ENCODE measurements at places on chromosomes 2 and 18.

DNA sequence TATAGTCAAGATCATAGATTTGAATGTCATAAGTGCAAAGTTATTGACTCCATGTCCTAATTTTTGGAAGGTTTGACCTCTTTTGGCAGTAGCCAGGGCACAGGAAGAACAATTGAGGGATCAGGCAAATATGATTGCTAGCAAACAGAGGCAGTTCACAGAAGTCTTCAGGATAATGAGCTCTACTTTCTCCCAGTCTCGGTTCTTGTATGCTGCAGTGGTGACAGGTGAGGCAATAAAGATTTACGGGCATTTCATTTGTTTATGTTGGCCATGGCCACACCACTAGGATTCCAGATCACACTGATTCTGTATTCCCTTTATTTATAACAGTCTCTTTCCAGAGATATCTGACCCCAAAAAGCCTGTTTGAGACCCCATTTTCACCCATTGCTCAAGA lies 137.5 kb downstream of the UBR3 start:
- no peaks in the 10 kb centered on the region for H3K27me3 ChIP-seq
- H3K27ac ChIP-seq, result no peak overlapping the region
- H3K36me3 ChIP-seq, result peaks cover 52% of the 10 kb centered on the region
- H3K4me1 ChIP-seq, result peaks cover 3% of the 10 kb centered on the region
- H3K4me3 ChIP-seq, result no peak overlapping the region
- no peak for DNase-seq

DNA sequence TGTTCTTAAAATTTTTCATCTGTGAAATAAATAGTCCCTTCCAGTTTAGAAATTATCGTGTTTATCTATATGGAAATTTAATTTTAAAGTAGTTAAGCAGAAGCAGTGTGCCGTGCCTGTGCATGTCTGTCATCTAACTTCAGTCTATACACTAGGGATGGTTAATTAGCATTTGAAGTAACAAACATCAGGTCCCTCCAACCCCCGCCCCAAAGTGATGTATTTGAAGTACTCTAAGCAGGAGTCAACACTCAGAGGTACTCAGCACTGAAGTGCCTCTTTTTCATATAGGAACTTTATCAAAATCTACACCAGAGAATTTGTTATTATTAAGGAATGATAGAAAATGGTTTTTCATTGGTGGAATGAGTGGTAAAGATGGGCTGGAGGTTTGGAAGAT lies 33.0 kb downstream of the LANCL1 start:
- H3K4me3 ChIP-seq, result no peak overlapping the region
- H3K36me3 ChIP-seq, result peaks cover 48% of the 10 kb centered on the region
- no peaks in the 10 kb centered on the region for H3K27me3 ChIP-seq
- no peaks in the 10 kb centered on the region for H3K4me1 ChIP-seq
- DNase-seq, result no peak
- H3K27ac ChIP-seq, result no peak overlapping the region

DNA sequence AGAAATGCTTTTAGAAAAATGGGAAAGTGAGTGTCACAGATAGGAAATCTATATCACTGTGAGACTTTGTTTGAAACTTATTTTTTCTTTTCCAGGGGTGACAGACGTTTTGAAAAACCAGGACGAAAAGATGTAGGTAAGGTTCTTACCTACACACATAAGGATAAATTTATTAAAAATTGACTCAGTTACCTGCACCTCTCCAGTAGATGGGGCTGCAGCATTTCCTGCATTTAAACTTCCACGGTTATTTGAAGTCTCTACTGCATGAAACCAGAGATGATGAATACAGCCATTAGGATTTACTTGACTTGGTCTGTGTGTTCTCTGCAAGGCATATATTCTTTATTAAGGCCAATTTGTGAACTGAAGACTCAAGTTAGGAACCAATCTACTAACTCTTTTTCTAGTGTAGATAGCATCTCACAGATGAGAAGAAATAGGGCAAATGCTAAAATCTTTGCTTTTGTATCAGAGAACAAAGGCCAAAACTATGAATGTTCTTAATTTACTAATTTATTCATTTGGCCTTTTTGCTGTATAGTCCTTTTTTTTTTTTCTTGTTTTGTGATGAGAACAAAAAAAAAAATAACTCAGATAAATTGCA lies 15.0 kb downstream of the KCNJ13 start:
- no peak for DNase-seq
- peaks cover 48% of the 10 kb centered on the region for H3K36me3 ChIP-seq
- H3K27ac ChIP-seq, result no peak overlapping the region

DNA sequence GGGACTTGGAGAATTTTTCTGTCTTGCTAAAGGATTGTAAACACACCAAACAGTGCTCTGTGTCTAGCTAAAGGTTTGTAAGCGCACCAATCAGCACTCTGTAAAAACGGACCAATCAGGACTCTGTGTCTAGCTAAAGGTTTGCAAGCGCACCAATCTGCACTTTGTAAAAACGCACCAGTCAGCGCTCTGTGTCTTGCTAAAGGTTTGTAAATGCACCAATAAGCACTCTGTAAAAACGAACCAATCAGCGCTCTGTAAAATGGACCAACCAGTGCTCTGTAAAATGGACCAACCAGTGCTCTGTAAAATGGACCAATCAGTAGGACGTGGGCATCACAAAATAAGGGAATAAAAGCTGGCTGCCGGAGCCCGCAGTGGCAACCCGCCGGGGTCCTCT lies 16.5 kb downstream of the ABI2 start:
- H3K4me1 ChIP-seq, result peaks cover 25% of the 10 kb centered on the region
- no peaks in the 10 kb centered on the region for H3K27me3 ChIP-seq
- H3K36me3 ChIP-seq, result peaks cover 11% of the 10 kb centered on the region
- H3K27ac ChIP-seq, result no peak overlapping the region
- no peak overlapping the region for H3K4me3 ChIP-seq
- DNase-seq, result no peak

DNA sequence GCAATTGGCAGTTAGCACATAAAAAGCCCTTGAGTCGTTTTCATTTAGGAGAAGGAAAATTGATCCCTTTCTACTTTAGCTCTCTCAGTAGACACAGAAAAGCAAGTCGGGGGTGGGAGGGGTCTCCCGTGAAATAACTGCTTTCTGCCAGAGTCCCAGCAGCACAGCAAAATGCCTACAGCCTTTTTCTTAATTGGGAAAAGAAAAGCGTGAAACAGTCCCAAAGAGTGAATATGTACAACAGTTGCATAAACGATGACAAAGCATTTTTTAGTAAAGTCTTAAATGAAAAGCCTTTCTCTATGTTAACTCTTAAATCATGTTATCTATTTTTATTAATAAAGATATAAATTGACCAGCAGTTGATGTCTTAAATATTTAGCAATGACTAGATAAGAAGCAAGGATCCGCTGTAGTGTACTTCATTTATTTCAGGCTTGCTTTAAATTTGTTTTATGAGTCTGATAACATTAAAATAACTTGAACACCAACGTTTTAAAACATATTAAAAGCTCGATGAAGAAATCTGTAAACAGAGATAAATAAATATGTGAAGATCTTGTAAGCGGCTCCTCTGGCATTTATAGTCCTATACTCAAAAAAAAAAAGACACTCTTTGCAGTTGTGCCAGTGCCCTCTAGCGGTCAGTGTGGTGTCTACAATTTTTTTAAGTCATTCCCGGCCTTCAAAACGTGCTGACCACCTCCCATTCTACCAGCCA lies 42.3 kb upstream of the ATIC start:
- DNase-seq, result no peak
- H3K27me3 ChIP-seq, result no peaks in the 10 kb centered on the region
- peaks cover 7% of the 10 kb centered on the region for H3K4me1 ChIP-seq
- peak overlapping the region; percentile 33 for H3K4me3 ChIP-seq
- no peaks in the 10 kb centered on the region for H3K36me3 ChIP-seq

DNA sequence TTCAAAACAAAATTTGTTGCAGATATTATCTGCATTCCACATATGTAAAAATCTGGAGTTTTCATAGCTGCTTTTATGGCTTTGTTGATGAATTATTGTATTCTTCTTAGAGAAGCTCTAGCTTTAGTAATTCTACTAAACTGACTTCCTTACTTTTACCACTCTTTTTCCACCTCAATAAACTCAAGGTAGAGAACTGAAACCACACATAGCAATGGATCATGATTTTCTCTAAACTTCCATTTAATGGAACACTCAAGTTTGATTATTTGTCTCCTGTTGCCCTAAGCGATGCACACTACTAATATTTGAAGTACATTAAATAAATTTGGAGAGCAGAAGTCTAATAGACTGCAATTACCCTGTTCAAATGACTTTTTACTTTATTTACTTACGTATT lies 192.0 kb downstream of the NBAS start:
- no peaks in the 10 kb centered on the region for H3K27me3 ChIP-seq
- H3K36me3 ChIP-seq, result peaks cover 20% of the 10 kb centered on the region
- no peak overlapping the region for H3K27ac ChIP-seq
- DNase-seq, result no peak
- H3K4me1 ChIP-seq, result no peaks in the 10 kb centered on the region

GRCh38 chr2:218726004-218726574 lies 15.5 kb downstream of the TTLL4 start:
- H3K27me3 ChIP-seq, result no peaks in the 10 kb centered on the region
- no peak overlapping the region for H3K27ac ChIP-seq
- peaks cover 17% of the 10 kb centered on the region for H3K36me3 ChIP-seq
- no peak overlapping the region for H3K4me3 ChIP-seq
- H3K4me1 ChIP-seq, result peaks cover 8% of the 10 kb centered on the region

DNA sequence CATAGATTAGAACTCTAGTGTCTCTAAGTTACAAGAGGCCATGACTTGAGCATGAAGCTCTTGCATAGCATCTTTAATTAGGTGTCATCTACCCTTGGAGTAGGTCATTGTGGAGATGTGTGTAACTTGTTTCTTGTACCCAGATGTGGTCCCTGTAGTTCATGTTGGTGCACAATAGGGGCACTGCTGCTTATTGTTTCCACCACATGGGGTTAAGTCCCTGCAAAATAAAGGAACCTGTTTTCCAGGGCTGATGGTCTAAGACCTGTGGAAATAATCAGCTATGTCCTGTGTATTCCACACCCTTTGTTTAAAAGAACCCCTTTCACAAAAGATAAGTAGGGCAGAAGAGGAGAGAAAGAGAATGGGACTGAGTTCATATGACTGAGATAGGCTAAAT lies 28.6 kb downstream of the ASXL3 start:
- no peak overlapping the region for H3K27ac ChIP-seq
- H3K36me3 ChIP-seq, result peaks cover 1% of the 10 kb centered on the region
- no peak for DNase-seq
- peaks cover 17% of the 10 kb centered on the region for H3K4me1 ChIP-seq
- H3K27me3 ChIP-seq, result no peaks in the 10 kb centered on the region

- H3K27me3 ChIP-seq, result peaks cover 17% of the 10 kb centered on the region
- peaks cover 2% of the 10 kb centered on the region for H3K36me3 ChIP-seq
- H3K4me3 ChIP-seq, result no peak overlapping the region
- no peaks in the 10 kb centered on the region for H3K4me1 ChIP-seq
Measured at GRCh38 chr18:32025744-32026143, 7.1 kb downstream of the RNF125 start.

DNA sequence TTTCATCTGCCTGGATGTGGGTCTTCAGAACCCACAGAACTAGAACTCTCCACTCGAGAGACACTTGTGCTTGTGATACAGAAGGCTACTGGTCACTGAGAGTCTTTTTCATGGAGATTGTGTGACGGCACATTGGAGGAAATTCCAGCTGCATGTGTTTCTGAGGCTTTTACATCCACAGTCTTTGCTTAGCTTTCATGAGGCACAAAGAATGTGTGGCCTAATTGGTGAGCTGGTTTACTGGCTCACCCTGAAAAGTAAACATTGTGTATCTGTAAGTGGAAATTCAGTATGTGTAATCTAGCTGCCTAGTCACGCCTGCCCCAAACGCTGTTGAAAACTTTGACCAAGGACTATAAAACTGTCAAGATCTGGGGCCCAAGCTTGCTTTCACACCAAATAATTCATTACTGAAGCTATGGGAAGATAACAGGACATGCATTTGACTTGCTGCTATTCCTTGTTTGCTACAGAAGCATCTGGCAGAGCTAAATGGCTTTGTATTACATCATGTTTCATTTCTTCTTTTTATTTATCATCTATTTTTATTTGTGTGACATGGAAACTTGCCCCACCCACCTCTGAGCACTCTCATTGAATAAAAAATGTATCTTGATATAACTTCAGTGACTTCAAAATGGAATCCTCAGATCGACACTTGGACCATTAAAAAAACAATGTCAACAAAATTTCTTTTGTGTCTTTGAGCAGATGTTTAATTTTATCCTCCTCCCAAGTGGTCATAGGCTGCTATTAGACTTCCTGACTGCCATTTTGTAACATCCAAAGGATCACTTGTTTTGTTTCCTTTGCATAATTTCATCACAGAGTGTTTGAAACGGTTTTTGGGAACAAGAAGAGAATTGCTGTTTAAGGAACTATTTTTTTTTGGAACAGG lies 80.2 kb downstream of the EFEMP1 start:
- DNase-seq, result no peak
- H3K4me1 ChIP-seq, result peaks cover 7% of the 10 kb centered on the region
- H3K27ac ChIP-seq, result no peak overlapping the region

GRCh38 chr2:219352448-219353023 lies 20.0 kb upstream of the RESP18 start:
- no peaks in the 10 kb centered on the region for H3K36me3 ChIP-seq
- peaks cover 3% of the 10 kb centered on the region for H3K4me1 ChIP-seq
- no peak overlapping the region for H3K4me3 ChIP-seq

- no peak overlapping the region for H3K27ac ChIP-seq
- no peak overlapping the region for H3K4me3 ChIP-seq
- H3K4me1 ChIP-seq, result no peaks in the 10 kb centered on the region
- no peak for DNase-seq
Measured at GRCh38 chr2:46239847-46240181, 57.4 kb upstream of the EPAS1 start.

DNA sequence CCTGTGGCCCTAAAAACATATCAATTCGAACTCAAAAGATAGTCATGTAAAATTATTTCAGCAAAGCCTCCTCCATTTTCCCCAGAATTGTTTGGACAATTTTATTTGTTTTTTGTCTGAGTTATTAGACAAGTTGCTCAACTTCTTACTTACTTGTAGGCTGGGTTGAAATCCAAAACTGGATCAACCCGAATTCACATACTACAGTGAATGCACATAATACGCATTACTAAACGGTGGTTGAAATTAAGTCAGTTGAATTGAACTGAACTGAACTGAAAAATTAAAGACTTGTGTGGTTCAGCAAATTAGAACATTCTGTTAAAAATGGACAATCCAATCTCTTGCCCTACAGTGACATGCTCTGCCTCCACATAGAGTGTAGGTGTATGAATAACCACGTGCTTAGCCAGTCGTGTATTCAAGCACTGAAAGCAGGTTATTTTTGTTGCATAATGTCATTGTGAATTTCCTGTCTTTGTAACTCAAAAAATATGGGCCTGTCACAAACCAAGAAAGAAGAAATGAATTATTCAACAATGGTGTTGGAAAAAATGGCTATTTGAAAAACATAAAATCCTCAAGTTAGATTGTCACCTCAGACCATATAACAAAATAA lies 441.0 kb downstream of the TXNL1 start:
- DNase-seq, result no peak
- peaks cover 36% of the 10 kb centered on the region for H3K4me1 ChIP-seq
- no peak overlapping the region for H3K4me3 ChIP-seq
- no peaks in the 10 kb centered on the region for H3K36me3 ChIP-seq
- no peak overlapping the region for H3K27ac ChIP-seq

- H3K4me1 ChIP-seq, result peaks cover 90% of the 10 kb centered on the region
- H3K27me3 ChIP-seq, result no peaks in the 10 kb centered on the region
- H3K27ac ChIP-seq, result peak overlapping the region; percentile 94
- H3K4me3 ChIP-seq, result peak overlapping the region; percentile 2
- no peaks in the 10 kb centered on the region for H3K36me3 ChIP-seq
Measured at GRCh38 chr2:119252186-119253113, 28.8 kb downstream of the STEAP3 start.

All from osteocyte (in vitro differentiated cells).